CD4-positive, alpha-beta T cell treated with Interleukin-4 for 1 hour (primary cell): ENCODE measurements at places on chromosomes 16 and 17.

GRCh38 chr16:364595-365491 lies 5.5 kb downstream of the MRPL28 start:
- DNase-seq, result no peak

DNA sequence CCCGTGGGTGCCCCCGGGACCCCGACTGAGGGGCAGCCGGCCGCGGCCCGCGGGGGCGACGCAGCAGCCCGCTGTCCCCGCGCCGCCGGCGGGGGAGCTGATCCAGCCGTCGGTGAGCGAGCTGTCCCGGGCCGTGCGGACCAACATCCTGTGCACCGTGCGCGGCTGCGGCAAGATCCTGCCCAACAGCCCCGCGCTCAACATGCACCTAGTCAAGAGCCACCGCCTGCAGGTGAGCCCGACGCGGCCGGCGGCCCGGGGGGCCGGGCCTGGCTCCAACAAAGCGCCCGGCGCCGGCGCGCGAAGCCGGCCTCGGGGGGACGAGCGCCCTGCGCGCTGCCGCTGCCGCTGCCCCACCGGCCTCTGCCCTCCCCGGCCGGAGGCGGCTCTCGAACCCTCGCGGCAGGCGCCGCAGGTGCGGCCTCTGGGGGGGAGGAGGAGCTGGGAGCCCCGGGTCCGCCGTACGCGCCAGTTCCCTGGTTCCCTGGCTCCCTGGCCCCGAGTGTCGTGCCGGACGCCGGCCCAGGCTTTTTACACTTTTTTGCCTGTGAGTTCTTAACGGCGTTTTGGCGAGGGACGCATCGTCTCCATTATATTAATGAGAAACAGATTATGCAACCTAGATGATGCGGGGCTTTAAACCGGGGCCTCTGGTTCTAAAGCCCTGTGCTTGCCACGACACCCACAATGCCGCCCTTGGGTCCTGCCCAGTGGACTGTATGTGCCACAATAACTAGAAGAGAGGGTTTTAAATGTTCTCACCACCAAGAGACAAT lies 521 bp downstream of the ATMIN start:
- DNase-seq, result peak; percentile 64

- DNase-seq, result no peak
These were observed 62.0 kb downstream of the HAPSTR1 start for GRCh38 chr16:9153502-9153864.

DNA sequence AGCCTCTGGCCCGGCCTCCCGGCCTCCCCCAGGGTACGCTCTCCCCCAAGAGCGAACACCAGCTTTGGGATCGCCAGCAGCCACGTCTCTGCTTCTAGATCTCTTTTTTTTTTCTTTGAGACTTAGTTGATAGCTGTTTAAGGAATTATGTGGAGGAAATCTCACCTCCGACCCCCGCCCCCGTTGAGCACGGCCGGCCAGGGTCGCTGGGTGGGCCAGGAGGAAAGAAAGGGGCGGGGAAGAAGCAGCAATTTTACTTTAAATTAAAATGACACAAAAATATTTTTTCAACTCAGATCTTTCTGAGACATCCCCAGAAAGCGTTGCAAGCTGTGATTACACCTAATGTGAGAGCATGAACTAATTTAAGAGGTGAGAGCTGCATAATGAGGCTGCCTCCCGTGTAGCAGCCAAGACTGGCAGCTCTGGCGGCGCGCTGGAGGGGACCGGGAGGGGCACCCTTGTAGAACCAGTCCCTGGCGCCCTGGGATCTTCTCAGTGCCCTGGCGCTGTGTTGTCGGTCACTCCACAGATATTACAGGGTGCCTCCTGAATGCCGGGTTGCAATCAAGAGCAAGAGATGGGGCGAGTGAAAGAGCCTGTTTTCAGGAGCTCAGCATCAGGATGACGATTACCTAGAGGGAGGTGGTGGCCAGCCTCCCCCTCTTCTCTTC lies 1.9 kb upstream of the CBLN1 start:
- DNase-seq, result no peak

DNA sequence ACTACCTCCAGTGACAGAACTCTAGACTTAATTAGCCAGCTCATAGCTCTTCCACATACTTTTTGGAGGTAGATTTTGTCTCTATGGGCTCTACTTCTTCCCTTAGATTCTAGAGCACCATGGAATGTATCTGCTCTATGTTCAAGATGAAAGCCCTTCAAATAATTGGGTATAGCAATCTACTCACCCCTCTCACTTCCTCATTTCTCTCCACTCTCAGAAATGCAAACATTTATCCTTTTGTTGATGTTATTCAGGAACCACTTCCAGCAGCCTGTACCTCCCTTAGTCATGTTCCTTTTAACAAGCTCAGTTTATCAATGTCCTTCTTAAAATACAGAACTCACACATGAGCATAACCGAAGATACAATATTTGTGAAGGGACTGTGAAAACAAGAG lies 78.5 kb downstream of the GRIN2A start:
- DNase-seq, result no peak

- peak; percentile 38 for DNase-seq
These were observed 19.1 kb downstream of the TRARG1 start for GRCh38 chr17:1298606-1299005.

DNA sequence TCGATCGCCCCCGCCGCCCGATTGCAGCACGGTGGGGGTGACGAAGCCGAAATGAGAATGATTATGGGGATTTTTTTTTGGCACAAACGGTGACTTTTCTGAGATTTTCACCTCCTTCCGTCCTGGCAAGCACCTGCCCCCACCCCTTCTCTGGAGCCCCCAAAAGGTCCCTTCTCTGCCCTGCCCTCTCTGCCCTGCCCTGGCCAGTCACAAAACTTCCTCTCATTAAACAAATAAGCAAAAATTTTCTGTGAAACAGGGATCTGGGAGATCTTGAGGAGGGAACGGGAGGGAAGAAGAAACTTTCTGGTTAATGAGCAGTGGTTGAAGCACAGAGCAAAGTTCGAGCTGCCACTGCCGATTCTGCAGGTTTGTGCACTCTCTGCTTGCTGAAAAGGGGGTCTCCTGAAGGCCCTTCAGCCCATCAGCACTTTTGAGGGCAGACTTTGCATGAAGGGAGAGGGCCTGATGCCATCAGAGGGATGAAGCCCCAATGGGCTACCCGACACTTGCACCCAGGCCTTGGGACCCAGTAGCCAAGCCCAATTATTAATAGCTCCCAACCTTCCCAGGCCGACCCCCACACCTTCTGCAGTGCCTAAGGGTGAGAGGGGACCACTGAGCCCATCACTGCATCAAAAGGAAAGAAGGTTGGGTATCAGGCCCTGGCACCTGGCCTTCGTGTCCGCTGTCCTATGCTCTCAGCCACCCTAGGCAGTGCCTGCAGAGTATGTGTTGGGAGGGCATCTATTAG lies 1.0 kb upstream of the HOXB8 start:
- DNase-seq, result no peak

DNA sequence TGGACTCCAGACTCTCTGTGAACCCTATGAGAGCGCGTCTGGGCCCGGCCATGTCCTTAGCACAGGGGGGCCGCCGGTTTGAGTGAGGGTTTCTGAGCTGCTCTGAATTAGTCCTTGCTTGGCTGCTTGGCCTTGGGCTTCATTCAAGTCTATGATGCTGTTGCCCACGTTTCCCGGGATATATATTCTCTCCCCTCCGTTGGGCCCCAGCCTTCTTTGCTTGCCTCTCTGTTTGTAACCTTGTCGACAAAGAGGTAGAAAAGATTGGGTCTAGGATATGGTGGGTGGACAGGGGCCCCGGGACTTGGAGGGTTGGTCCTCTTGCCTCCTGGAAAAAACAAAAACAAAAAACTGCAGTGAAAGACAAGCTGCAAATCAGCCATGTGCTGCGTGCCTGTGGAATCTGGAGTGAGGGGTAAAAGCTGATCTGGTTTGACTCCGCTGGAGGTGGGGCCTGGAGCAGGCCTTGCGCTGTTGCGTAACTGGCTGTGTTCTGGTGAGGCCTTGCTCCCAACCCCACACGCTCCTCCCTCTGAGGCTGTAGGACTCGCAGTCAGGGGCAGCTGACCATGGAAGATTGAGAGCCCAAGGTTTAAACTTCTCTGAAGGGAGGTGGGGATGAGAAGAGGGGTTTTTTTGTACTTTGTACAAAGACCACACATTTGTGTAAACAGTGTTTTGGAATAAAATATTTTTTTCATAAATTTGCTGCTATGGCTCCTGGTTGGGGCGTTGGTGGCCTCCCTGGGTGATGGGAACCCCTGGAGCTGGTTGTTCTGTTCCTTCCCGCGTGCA lies 23.1 kb downstream of the STAT5A start:
- DNase-seq, result no peak

DNA sequence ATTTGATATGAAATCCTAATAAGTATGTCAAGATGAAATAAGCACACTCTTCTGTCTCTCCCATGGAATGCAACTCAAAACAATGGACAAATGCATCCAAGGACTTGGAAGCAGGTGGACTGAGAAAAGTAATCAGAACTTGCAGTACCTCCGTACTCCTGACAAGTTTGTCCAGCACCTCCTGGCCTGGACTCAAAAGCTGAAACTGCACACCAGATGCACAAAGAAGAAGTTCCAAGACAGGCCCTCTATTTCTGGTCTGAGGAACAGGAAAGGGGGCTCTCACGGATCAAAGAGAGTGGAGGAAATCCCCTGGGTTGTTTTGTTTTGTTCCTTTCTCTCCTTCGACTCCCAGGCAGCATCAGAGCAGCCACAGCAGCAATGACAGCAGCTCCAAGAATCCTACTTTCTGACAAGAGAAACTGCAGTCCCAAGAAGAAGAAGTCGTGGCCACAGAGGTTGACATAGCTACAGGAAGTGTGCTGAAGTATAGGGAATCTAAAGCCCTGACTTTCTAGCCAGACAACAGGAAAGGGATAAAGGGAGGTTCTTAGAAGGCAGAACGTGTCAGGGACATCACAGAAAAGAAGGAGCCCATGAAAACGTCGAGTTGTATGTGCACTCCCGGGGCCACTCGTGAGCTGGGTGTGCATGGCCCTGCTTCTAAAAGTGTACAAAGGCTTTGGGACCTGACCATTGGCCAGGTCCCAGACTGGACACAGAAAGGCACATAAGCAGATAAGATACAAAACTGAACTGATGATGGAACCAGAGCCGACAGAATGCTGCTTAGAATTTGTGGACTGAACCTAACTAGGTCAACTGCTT lies 29.3 kb downstream of the AKAP10 start:
- no peak for DNase-seq

- no peak for DNase-seq
These were observed 75.7 kb downstream of the NDE1 start for GRCh38 chr16:15725641-15726240.

DNA sequence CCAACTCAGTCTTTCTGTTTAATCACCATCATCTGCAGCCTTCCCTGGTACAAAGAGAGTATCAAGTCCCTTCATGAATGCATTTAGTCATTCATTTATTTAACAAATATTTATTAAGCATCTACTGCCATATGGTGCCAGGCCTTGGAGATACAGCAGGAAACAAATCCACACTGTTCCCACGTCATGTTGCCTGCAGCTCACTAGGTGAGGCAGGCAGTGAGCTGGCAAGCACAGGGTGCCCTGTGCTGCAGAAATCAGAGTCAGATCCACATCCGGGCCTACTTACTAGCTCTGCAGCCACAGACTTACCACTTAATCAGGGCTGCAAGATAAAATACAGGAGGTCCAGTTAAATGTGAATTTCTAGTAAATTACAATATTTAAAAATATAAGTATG lies 38.5 kb upstream of the CES5A start:
- DNase-seq, result no peak

DNA sequence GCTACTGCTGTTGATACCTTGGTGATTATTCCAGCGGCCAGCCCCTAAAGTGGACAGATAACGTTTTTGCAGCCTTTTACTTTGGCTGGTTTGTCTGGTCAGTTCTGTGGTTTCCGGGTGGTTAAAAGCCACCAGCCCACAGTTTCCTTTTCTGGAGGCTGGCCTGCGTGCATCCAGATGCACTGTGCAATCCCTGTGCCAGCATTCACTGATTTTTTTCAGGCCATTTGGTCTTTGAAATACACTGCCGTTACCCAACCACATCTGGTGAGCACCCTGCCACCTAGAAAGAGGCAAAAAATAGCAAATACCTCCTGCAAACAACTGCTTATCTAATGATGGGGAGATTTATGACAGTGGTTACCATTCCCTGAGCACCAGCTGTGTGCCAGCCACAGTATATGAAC lies 797 bp downstream of the NUDT7 start:
- peak; percentile 11 for DNase-seq

GRCh38 chr16:81616321-81617020 lies 162.6 kb upstream of the PLCG2 start:
- DNase-seq, result peak; percentile 83

DNA sequence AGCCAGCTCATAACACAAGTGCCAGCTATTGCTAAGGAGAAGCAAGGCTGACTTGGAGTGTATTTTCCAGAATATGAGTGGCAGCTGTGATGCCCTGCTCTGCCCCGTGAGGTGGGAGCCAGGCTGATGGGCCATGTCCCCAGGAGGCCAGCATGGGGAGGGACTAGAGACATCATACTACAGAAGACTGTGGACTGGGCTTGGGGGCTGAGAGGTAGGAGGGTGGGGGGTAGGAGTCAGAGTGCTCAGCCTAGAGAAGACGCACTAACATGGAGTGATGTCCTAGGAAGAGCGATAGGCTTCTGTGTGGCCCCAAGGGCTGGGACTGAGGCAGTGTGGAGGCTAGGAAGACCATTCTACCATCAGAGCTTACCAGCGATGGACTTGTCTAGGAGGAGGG lies 143.7 kb downstream of the WSCD1 start:
- DNase-seq, result no peak

DNA sequence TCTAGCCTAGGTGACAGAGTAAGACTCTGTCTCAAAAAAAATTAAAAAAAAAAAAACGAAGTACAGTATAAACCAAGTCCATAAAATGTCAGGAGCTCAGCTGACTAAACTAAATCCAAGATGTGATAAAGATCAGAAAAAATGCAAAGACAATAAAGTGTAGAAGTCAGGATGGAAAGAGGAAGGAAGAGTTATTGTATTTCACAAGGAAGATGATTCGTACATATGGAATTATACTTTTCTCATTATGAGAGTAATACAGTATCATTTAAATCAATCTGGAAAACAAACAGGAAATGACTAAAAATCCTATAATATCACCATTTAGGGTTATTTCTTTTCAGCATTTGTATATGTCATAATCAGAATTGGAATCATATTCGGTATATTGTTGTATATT lies 11.4 kb upstream of the APOH start:
- no peak for DNase-seq

DNA sequence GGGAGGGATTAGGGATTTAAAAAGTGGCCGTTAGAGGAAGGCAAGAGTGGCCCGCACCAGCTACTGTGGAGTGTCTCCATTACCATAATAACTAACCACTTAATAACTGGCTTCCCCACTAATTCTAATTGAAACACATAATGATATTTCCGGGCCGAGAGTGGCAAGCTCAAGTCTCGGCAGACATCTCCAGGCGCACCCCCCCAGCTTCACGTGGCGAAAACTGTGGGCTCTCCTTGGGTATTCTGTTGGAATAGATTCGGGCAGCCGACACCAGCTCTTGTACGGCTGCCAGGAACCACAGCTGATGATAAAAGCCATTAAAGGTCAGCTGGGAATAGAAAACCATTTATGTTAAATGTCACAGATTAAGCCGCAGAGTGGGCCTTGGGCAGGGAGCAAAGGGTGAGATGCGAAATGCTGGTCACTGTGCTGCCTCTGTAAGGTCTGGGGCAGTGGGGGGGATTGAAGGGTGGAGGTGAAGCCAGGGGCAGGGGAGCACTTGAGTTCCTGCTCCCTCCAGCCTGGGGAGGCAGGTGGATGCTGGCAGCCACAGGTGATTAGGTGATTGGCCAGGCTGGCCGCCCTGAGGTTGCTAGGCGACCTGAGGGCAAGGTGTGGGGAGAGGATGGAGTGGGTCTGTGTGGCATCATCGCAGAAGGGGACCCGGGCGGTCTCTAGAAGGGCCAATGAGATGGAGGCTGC lies 115.6 kb upstream of the SDK2 start:
- DNase-seq, result no peak

GRCh38 chr16:89115216-89115861 lies 21.7 kb downstream of the ACSF3 start:
- DNase-seq, result peak; percentile 96
